ENCODE measurements at places on chromosomes 2 and 18. TPM values are rescaled to one million over a fixed set of nuclear protein-coding genes. Genes with fewer than 3 reads are reported as not detected.

The IL1RL2 gene
- total RNA-seq, result not detected

The ABCA12 gene
- not detected for total RNA-seq

The LYG2 gene
- total RNA-seq, result not detected

The LIMS4 gene
- 1.0 TPM for total RNA-seq

The KCNE4 gene
- 7.3 TPM for total RNA-seq

The GALNT5 gene
- total RNA-seq, result 3.1 TPM

The ABCG5 gene
- total RNA-seq, result not detected

The CRYGD gene
- total RNA-seq, result not detected

The CDKL4 gene
- total RNA-seq, result 4.2 TPM

The LRRC30 gene
- total RNA-seq, result 9.4 TPM

The METTL8 gene
- 8.4 TPM for total RNA-seq

The IGFBP5 gene
- total RNA-seq, result 260 TPM

The CYRIA gene
- 4.7 TPM for total RNA-seq

The ALLC gene
- not detected for total RNA-seq

The ALPI gene
- total RNA-seq, result not detected

The MLPH gene
- total RNA-seq, result not detected

The RALB gene
- 36.0 TPM for total RNA-seq

The MPP4 gene
- under 0.01 TPM for total RNA-seq

The UGT1A7 gene
- not detected for total RNA-seq

The NAT8 gene
- total RNA-seq, result not detected

The COLEC12 gene
- total RNA-seq, result 39.1 TPM

The ITGB6 gene
- 17.2 TPM for total RNA-seq

The EPAS1 gene
- total RNA-seq, result 13.6 TPM

The AAK1 gene
- total RNA-seq, result 17.7 TPM

The BOLL gene
- 2.6 TPM for total RNA-seq

The OTOS gene
- not detected for total RNA-seq

The TTR gene
- total RNA-seq, result not detected

The ZNF804A gene
- total RNA-seq, result under 0.01 TPM

The STAT4 gene
- 2.6 TPM for total RNA-seq

The GMCL1 gene
- 7.8 TPM for total RNA-seq

The ATP6V1C2 gene
- under 0.01 TPM for total RNA-seq

The APOB gene
- total RNA-seq, result 0.52 TPM

The SPRED2 gene
- total RNA-seq, result 7.8 TPM

The C2orf92 gene
- 4.7 TPM for total RNA-seq

The CDK15 gene
- total RNA-seq, result 0.52 TPM

The SCN7A gene
- total RNA-seq, result 50.6 TPM

The AOX1 gene
- total RNA-seq, result 2.1 TPM

The GALNT3 gene
- total RNA-seq, result 1.0 TPM

The CD8B2 gene
- total RNA-seq, result under 0.01 TPM

The HOXD3 gene
- 4.2 TPM for total RNA-seq

The LIMS2 gene
- 5.7 TPM for total RNA-seq

The DRC1 gene
- 2.1 TPM for total RNA-seq

The PROKR1 gene
- total RNA-seq, result 0.52 TPM

The STAT1 gene
- 30.3 TPM for total RNA-seq

The RBM44 gene
- 2.1 TPM for total RNA-seq

The CNDP1 gene
- total RNA-seq, result not detected

The PTPRN gene
- total RNA-seq, result not detected

The SPATS2L gene
- 79.9 TPM for total RNA-seq

The BCL11A gene
- 4.2 TPM for total RNA-seq

The DNAH6 gene
- total RNA-seq, result 1.0 TPM

The DHRS9 gene
- total RNA-seq, result 2.1 TPM

The PCARE gene
- total RNA-seq, result under 0.01 TPM

The GALNT14 gene
- 2.1 TPM for total RNA-seq

The LCT gene
- total RNA-seq, result not detected

The M1AP gene
- total RNA-seq, result not detected
